ENCODE measurements at places on chromosomes 13 and 19.
A peak's percentile ranks its signal among the peaks of the same experiment; 100 is the strongest.

- no peak for DNase-seq
Measured at GRCh38 chr13:34035676-34036325, 217.9 kb downstream of the RFC3 start.

DNA sequence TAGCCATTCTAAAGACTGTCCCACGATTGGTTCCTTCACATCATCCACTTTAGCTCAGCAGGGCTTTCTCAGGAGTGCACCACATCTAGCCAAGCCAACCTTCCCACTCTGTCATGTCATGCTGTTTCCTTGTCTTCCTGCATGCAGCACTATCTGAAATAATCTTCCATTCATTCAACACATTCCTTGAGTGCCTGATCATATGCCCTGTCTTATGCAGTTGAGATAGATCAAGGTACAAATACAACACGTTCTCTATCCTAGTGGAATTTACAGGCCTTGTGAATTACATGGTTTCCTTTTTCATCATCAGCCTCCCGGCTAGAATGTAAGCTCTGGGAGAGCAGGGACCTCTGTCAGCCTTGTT lies 6.8 kb upstream of the MRPS31 start:
- DNase-seq: no peak

DNA sequence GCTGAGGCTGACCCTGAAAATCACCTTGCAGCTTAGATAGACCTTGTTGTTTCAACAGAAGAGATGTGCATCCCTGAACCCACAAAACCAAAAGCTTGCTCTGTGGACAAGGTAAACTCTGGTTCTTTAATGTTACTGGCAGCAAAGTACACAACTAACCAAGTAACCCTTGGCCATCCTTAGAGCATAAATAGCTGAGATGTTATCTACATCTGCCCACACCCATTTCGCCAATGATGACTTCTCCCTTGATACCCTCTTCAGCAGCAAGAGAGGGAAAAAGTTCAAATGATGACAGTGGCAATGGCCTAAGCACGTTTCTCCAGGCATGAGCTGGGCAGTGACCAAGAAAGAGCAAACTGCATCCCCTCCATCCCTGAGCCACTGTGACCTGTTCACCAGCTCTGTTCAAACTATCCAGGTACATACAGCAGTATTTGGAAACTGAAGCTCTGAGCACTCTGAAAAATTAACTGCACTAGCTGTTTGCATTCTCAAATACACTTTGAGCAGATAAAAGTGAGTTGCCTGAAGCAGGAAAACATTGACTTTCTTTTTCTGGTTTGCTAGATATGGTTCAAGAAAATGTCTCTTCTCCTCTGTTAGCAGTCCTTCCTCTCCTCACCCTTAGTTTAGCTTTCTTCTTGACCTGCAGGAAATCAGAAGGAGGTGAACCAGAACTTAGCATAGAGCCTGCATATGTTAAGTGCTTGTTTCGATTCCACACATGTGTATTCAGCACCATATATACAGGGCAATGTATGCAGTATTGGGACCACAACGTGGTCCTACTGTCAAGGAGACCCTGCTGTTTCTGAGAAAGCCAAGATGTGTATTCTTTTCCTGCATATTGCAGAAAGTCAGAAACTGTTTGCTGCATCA lies 231.7 kb downstream of the FOXO1 start:
- no peak for DNase-seq

DNA sequence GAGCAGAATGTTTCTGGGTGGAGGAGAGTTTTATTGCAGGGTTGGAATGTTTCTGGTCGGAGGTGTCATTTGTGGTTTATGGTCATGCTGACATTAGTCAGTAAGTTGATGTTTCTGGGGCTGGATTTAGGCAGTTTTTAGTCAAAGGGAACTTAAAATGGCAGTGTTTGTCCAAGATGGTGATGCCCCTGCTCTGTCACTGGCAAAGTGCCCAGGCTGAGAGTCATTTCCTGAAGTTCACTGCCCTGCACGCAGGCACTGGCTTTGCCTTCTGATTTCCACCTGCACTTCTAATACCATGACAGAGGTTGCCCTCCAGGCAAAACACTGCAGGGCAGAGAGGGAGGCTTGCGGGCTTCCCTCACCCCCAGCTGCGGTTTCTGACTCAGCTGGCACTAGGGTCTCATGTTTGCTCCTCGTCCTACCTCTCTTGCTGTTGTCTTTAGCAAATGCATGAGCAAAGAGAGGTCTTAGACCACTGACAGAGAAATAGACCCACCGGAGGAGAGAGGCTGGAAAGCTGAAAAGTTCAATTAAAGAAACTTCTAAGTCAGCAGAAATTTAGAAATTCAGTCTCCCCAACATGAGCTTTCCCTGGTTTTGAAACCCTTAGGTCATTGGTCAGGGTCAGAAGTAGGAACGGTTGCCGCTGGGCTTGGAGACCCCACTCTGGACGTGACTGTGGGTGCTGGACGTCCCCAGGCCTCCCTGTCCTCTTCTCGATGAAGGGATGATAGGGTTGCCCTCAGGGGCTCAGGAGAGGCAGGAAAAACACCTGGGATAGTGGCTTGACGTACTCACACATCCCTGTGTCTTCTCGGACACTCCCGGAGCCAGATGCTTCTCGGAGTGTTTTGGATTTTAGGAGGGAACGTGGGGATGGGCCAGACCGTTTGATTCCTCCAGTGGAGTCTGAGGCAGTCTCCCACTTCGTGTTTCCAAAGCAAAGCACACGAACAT lies 26.3 kb downstream of the TMEM255B start:
- DNase-seq: peak; percentile 26

- no peak for DNase-seq
Measured at GRCh38 chr13:87684850-87685742, 13.9 kb downstream of the SLITRK5 start.

GRCh38 chr19:16899566-16900075 lies 10.8 kb downstream of the F2RL3 start:
- no peak for DNase-seq

Data from AG04449 (cell line).